Stimulated activated CD4-positive, alpha-beta T cell treated with anti-CD3 and anti-CD28 coated beads, Interleukin-2, amount 100 ng/mL, for 24 hours (primary cell): ENCODE measurements at places on chromosomes 1 and 21.

GRCh38 chr1:173424782-173425407 is 52.2 kb upstream of the PRDX6 start:
- DNase-seq, result no peak

GRCh38 chr1:224223819-224224714 is 41.0 kb downstream of the DEGS1 start:
- no peak for DNase-seq

- DNase-seq, result no peak
Measured at GRCh38 chr1:240998024-240998423, 359.0 kb downstream of the RGS7 start.

DNA sequence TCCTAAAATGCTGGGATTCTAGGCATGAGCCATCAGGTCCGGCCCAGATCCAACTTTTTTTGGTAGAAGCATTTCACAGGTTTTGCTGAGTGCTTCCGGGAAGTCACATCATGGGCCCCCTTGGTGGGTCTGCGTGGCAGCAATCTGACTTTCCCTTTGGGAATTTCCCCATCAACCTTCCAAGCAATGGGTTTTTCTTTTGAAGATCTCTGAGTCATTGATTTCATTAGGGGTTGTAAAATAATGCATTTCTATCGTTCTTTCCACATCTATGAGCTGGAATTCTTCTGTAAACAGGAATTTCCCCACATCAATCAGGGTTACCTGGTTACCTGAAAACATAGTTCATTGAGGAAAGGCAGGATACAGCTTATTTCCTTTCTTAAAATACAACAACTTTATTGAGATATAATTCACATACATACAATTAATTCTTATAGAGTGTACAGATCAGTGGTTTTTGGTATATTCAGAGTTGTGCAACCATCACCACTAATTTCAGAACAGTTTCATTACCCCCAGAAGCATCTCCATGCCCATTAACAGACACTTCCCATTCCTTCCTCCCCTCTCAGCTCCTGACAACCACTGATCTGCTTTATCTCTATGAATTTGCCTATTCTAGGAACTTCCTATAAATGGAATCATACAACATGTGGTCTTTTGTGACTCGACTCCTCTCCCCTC is 9.9 kb upstream of the ZBTB17 start:
- no peak for DNase-seq

DNA sequence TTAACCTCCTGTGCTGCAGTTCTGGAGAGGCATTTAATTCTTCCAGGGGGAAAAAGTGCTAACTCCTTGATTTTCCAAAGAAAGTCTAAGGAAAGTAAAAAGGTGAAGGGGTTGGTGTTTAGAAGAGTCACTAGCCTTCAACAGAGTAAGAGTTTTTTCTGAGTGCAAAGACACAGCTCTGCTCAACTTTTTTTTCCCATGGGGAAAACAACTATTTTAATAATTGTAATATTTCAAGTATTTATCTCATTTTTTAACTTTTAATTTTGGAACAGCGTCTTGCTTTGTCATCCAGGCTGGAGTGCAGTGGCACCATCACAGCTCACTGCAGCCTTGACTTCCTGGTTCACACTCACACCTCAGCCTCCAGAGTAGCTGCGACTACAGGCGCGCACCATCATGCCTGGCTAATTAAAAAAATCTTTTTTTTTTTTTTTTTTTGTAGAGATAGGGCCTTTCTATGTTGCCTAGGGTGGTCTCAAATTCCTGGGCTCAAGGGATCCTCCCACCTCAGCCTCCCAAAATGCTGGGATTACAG is 202.6 kb downstream of the APP start:
- no peak for DNase-seq

DNA sequence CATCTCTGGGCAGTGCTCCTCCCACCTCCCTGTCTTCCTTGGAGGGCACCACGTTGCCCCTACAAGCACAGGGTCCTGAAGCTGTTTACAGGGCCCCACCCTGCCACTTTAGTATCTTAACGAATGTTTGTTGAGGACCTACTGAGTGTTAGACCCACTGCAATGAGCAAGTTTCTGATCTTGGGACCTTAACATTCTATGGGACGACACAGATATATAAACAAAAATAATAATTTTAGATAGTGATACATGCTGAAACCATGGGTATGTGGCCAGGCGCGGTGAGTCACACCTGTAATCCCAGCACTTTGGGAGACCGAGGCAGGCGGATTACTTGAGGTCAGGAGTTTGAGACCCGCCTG is 10.1 kb downstream of the ENTREP3 start:
- DNase-seq, result no peak

- DNase-seq, result no peak
Measured at GRCh38 chr1:231354330-231355020, 16.4 kb downstream of the SPRTN start.

DNA sequence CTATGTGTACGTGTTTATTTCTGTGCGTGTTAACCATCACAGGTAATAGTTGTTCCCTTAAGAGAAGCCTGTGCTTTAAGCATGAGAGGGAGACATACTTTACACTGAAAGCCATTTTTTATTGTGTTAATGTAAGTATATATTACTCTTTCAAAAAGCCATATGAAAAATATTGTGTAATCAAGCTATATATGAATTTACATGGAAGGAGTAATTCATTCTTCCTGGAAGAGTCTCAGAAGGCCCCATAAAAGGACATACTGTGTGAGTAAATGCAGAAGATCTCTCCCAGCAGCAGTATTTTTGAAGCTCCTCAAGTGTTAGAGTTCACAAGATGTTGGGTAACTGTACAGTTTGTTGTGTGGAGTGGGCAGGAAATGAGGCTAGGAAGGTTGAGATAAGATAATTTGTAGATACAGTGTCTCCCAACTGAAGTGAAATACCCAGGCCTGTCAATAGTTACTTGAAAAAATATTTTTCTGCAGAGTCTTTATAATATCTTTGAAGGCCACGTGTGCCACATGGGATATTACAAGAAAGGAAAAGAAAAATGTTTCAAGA is 138.3 kb downstream of the PTGER3 start:
- DNase-seq, result no peak

DNA sequence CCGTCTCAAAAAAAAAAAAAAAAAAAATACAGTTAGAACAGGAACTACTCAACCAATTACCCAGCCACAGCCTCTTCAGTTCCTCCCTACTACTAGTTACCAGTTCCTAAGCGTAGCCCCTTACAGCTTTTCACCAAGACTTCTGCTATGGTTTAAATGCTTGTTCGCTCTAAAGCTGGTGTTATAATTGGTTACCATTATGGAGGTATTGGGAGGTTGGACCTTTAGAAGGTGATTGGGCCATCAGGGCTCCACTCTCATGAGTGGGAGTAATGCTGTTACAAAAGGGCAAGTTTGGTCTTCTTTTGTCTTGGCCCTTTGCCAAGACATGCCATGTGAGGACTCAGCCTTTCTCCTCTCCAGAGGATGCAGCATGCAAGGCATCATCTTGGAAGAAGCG is 3.0 kb upstream of the SMPDL3B start:
- DNase-seq, result no peak

GRCh38 chr1:18531503-18531845 is 50.7 kb downstream of the KLHDC7A start:
- no peak for DNase-seq

- DNase-seq, result no peak
Measured at GRCh38 chr1:10612436-10613160, 137.8 kb downstream of the PEX14 start.

DNA sequence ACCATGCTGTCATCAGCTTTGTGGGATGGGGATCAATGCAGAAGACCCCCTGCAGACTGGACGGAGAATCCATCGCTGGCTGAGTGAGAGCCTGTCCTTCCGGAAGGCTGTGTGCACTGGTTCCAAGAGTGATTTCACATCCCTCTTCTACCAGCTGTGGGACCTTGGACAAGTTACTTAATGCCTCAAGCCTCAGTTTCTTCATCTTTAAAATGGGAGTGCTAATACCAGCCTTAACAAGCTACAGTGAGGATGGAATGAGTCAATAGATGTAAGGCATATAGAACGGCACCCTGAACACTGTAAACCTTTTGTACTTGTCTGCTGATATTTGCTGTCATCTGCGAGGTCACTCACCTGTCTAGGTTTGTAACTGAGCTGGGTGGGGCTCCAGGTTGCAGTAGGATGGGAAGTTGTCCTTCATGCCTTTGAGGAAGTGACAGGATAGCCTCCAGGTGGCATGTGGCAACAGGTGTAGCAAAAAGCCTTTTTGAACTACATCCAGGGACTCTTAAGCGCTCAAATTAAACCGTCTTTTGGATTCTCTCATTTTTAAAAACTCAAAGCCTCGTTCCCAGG is 27.5 kb downstream of the TMEM51 start:
- no peak for DNase-seq

GRCh38 chr1:15701784-15702183 is 17.7 kb downstream of the PLEKHM2 start:
- DNase-seq, result no peak

GRCh38 chr21:39620856-39621255 is 8.1 kb downstream of the B3GALT5 start:
- no peak for DNase-seq

DNA sequence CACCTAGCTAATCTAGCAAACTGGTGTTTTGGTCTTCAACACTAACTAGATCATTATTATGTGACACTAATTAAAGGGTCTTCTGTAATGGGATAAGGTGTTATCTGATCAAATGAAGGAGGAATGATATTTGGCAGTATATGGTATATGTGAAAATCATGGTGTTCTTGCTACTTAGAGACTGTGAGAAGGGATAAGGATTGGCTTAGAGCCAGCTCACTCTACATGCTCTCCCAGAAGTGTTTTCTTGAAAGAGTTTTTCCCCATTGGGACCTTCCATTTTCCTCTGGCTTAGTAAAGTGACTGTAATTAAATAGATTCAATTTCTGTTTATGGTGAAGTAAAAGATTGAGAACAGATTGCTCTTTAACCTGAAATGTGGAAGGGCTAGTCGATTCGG is 71.2 kb upstream of the RGL1 start:
- DNase-seq, result no peak

- DNase-seq, result no peak
Measured at GRCh38 chr1:219926363-219926998, 1.9 kb downstream of the SLC30A10 start.

DNA sequence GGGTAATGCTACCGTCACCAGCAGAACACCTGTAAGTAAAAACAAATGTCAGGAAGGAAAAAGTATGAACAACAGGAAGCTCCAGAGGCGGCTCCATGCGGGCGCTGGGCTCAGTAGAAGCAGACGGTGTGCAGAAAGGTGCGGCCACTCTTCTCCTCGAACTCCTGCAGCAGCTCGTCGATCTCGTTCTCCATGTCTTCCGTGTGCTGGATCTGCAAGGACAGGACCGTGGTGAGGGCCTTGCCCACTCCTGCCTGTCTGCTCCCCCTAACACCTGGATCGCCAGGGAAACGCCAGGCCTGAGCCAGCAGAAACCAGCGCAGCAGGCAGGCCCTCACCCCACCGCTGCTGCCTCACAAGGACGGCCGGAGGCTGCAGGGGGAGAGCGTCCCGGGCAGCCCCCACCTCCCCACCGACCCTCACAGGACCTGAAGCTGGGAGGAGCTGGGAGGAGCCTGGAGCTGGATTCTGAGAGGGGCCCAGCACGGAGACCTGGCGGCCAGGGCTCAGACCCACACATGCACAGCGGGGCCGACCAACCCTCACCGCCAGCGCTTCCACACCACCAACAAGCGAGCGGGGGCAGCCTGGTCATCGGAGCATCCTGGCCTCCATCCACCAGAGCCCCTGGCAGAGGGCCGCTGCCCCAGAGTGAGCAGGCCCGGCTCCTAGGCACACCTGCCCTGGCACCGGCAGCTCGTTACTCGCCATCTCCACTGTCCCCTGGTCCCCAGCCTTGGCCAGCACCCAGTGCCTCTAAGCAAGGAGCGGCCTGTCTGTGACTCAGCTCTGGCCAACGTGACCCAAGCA is 1.7 kb upstream of the TMEM240 start:
- DNase-seq, result no peak

GRCh38 chr1:91929250-91929649 is 20.0 kb upstream of the BRDT start:
- DNase-seq, result no peak

- peak; percentile 48 for DNase-seq
Measured at GRCh38 chr1:16026723-16027484, 5.1 kb downstream of the CLCNKA start.

DNA sequence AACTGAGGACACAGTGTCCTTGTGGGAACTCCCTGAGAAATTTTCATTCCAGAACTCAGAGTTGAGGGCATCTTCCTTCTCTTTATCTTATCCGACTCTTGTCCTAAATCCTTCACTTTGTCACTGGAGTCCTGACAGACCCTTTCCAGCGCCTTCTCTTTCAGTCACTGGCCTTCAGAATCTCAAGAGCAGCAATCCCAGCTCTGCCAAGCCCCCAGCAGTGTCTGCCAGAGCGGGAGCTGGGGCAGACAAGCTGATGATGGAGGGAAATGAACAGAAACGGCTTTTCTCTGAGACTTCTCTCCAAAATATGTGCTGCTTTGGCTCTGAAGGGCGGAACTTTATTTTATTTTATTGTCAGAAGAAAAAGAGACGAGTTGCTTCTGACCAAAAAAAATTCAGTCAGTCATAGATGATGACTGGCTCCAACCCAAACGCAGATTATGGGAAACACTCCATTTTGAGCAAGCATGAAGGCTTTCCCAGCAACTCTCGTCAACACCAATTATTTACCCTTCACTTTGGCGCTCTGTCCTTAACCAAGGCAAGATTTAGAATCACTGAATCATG is 32.2 kb downstream of the MIS18A start:
- no peak for DNase-seq

GRCh38 chr1:204945565-204945977 is 74.9 kb downstream of the NFASC start:
- DNase-seq, result no peak

- no peak for DNase-seq
Measured at GRCh38 chr1:206693029-206693428, 8.3 kb downstream of the MAPKAPK2 start.

- DNase-seq, result no peak
Measured at GRCh38 chr1:78055565-78056132, 9.9 kb downstream of the GIPC2 start.

- DNase-seq, result no peak
Measured at GRCh38 chr1:34744851-34745250, 10.0 kb upstream of the GJB5 start.

DNA sequence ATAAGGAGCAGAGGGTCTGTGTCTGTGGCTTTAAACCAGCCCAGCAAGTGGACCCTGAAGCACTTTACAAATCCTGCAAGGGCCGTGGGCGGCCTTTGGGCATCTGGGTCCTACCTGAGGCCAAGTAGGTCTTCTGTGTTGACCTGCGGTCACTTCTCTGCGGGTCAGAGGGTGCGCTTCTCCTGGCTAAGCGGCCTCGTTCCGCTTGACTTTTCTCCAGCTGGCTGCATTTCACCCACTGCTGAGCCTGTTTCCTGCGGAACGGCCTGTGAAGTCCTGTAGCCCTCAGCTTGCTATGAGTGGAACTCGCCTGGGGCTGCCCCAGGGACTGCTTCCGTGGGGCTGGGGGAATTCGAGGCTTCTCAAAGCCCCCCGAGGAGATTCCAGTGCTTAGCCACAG is 43.3 kb downstream of the SLC37A1 start:
- no peak for DNase-seq

GRCh38 chr1:55216096-55216495 is 932 bp upstream of the USP24 start:
- DNase-seq, result no peak

GRCh38 chr1:25006770-25007169 is 76.7 kb upstream of the RUNX3 start:
- DNase-seq, result no peak

- peak; percentile 94 for DNase-seq
Measured at GRCh38 chr1:23403735-23404486, 20.6 kb downstream of the TCEA3 start.
